Stimulated activated CD8-positive, alpha-beta memory T cell treated with anti-CD3 and anti-CD28 coated beads, Interleukin-15, amount 100 ng/mL, for 4 hours (primary cell): ENCODE measurements at places on chromosomes 6 and 20.

GRCh38 chr6:35359744-35360348, 17.5 kb downstream of the PPARD start:
- DNase-seq: no peak

DNA sequence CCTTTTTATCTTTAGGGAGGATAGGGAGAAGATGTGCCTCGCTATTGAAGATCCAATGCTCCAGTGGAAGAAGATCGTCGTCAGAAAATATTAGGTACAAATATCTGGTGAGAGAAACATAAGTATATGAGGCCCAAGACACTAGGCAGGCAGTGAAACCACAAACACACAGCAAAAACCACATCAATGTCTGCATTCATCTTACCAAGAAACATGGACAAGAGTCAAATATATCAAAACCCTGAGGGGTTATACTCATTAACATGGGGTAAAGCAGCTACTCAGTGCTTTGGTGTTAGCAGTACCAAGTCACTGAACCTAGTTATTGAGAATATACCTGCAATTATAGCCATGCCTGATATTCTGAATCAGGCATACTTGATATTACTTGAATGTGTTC, 101.4 kb upstream of the FAM184A start:
- no peak for DNase-seq

DNA sequence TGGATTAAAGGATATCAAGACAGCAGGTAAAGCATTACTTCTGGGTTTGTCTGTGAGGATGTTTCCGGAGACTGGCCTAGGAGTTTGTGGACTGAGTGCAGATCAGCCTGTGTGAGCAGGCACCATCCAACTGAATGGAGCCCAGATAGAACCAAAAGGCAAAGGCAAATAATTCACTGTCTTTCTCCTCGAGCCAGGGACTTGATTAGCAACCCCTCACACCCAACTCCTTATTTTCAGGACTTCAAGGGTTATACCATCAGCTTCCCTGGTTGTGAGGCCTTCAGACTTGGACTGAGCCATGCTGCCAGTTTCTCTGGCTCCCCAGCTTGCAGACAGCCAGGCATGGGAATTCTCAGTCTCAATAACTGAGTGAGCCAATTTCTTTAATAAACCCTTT, 19.3 kb downstream of the PSMB1 start:
- DNase-seq: no peak

- no peak for DNase-seq
These were observed 26.1 kb upstream of the ZNF831 start for GRCh38 chr20:59137532-59137931.

GRCh38 chr6:24996269-24996836, 60.6 kb upstream of the RIPOR2 start:
- no peak for DNase-seq

DNA sequence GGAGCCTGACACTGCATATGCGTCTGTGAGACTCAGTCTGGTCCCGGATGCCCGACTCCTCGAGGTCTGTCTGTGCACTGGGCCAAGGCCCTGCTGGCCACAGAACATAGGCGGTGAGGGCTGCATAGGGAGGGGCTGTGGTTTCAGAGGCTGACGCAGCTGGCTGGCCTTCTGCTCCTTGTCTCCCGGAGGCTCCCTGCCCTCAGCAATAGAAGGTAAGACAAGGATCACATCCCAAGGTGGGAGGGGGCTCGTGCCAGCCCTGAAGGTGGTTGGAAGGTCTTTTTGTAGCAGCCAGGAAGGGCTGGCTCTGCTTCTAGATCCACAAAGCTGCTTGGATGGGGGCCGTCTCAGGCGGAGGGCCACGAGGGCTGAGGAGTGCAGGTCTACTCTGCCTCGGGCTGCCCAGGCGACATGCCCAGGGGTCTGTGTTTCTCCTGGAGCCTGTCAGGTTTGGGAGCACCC, 239.8 kb upstream of the SULF2 start:
- no peak for DNase-seq

GRCh38 chr20:51262240-51262639, 239.3 kb upstream of the KCNG1 start:
- no peak for DNase-seq

DNA sequence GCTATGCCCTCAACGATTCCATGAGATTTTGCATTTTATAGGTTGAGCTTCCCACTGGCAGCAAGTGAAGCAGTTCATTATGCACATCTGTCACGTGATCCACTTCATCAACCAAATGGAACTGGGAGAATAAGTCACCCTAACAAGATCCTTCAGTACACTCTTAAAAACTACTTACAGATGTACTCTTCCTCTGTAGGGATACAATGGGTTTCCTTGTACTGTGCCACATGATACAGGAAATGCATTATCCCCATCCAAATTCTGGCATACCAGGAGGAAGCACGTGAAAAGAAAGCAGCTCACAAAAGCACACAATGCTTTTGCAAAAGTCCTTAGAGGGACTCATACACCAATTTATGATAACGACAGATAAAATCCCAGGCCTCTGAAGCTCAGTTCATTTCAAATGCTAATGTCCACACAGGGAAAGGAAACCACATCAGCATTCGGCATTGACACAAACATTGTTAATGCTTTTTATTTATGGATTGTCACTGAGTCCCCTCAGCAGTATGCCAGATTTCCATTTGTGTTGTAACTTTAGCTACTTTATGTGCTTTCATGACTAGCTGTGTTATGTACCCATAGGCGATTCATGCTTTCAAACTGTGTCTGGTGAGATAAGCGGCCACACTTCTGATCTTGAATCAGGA, 58.1 kb upstream of the REV3L start:
- DNase-seq: no peak

- no peak for DNase-seq
These were observed 14.2 kb upstream of the TOX2 start for GRCh38 chr20:43900496-43900895.

DNA sequence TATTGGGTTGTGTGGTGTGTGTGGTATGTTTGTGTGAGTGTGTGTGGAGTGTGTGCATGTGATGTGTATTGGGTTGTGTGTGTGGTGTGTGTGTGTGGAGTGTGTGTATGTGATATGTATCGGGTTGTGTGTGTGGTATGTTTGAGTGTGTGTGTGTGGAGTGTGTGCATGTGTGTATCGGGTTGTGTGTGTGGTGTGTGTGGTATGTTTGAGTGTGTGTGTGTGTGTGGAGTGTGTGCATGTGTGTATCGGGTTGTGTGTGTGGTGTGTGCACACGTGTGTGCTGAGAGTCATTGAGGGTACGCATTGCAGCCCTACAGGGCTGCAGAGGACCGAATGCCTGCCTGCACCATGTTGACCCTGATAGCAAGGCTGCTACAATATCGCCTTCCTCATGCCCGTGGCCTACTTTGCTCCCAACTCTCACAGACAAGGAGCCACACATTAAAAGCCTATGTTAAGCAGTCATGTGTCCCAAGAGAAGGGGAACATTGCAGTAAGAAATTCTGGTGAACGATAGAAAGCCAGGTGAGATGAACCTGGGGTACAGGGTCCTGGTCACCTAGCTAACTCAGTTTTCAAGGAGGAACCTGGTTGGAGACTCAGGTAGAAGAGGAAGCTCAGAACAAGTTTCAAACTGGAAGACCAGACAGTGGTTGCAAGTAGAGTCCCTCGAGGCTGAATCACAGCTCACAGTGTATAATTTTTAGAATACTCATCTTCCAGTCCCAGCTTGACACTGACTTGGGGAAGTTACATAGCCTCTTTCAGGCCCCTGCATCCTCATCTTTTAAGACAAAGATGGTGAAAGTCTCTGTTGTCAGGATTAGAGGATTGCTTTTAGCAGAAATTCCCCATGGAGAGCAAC, 45.7 kb upstream of the TMEM170B start:
- no peak for DNase-seq

DNA sequence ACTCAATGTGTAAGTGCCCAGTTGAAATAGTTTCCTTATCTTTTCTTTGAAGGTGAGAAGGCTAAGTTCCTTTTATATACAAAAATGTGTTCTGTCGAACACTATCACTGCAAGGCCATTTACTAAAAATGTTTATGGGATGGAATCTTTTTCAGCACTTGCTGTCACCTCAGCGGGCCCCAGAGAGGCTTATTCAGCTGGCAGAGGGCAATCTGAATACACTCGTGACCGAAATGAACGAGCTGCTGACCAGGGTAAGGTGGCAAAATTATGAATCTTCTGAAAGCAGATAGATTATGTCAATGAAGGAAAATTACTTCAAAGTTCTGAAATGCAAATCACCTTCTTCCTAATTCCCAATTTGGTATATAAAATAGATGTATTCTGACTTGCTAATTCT, 340.2 kb downstream of the ARHGAP18 start:
- no peak for DNase-seq

DNA sequence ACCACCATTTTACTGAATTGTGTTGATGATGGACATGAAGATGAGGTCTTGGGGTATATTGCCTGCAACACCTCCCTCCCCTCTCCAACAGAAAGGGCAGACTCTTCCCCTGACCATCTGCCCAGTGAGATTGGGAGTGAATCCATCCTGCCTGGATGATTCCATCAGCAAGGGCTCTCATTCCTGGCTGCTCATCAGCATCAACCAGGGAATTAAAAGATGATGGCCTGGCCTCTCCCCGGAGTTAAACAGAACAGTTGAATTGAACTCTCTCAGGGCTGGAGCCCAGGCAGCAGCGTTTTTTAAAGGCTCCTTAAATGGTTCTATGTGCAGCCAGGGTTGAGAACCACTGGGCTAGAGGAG, 14.6 kb upstream of the MRPS18A start:
- no peak for DNase-seq

DNA sequence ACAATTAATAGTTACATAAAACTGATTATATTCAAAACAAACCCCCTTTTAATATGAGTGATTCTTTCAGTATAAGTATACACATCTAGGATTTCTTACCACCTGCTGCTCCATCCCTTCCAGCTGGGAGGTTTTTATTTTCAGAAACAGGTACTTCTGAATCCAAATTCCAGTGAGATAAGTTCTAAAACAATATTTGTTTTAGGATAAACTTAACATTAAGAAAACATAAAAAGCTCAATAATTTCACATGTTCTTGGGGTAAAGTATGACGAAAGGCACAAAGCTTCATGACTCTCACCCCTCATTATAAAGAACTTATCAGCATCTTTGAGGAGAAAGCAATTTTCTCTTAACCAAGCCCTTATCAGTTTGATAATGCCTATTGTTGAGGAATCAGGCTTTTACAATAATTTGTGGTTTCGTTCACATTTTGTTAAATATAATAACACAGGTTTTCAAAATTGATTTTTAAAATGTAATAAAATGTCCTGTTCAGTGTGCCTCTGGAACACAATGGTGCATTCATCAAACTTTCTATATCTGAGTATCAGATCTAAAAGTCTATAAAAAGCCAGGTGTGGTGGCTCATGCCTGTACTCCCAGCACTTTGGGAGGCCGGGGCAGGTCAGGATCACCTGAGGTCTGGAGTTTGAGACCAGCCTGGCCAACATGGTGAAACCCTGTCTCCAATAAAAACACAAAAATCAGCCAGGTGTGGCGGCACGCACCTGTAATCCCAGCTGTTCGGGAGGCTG, 4.3 kb downstream of the FAM217A start:
- no peak for DNase-seq

- DNase-seq: no peak
These were observed 2.7 kb downstream of the HIVEP2 start for GRCh38 chr6:142942238-142942637.

- peak; percentile 43 for DNase-seq
These were observed 128.3 kb downstream of the MAP3K7 start for GRCh38 chr6:90458353-90459224.

- DNase-seq: no peak
These were observed 5.3 kb upstream of the ZNF184 start for GRCh38 chr6:27478141-27478705.

DNA sequence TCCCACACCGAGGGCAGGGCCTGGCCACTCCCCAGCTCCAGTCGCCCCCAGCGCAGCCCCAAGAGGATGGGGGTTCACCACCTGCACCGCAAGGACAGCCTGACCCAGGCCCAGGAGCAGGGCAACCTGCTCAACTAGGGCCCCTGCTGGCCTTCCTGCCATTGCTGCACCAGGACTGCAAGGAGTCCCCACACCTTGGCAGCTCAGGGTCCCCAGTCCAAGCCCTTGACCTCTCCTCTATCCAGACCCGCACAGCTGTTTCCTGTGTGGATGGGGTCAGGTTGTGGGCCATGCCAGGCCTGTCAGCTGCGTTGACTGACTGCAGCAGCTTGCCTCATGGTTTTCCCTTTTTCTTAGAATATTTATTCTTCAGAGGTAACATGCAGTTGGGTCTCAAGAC, 4.4 kb downstream of the LRRC73 start:
- no peak for DNase-seq

DNA sequence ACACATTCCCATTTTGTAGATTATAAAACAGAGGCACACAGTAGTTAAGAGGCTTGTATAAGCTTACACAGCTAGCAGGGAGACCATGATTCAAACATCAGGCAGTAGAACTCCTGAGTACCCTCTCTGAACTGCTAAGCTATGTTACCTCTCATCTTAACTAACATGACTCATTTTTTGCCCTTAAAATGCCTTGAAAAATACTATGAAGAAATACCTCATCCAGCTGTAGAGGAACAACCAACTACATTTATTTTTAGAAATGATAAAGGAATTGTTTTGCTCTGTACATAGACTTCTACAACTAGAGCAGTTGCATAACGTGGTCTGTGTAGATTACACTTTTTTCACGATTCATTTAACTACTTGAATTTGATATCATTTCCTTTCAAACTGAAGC, 102.1 kb downstream of the FLRT3 start:
- DNase-seq: no peak

- DNase-seq: no peak
These were observed 158.3 kb downstream of the OPRM1 start for GRCh38 chr6:154197196-154197860.
